NCI-H1436 treated with DMSO at 0.1 percent for 48 hours (cell line): ENCODE measurements at places on chromosomes 7 and 10.

GRCh38 chr10:89302625-89303024 lies 779 bp downstream of the IFIT2 start:
- no peak for DNase-seq

- no peak for DNase-seq
Measured at GRCh38 chr7:108253275-108254044, 123.3 kb upstream of the LAMB4 start.

- DNase-seq: no peak
Measured at GRCh38 chr10:80288849-80289248, 609 bp downstream of the MAT1A start.

DNA sequence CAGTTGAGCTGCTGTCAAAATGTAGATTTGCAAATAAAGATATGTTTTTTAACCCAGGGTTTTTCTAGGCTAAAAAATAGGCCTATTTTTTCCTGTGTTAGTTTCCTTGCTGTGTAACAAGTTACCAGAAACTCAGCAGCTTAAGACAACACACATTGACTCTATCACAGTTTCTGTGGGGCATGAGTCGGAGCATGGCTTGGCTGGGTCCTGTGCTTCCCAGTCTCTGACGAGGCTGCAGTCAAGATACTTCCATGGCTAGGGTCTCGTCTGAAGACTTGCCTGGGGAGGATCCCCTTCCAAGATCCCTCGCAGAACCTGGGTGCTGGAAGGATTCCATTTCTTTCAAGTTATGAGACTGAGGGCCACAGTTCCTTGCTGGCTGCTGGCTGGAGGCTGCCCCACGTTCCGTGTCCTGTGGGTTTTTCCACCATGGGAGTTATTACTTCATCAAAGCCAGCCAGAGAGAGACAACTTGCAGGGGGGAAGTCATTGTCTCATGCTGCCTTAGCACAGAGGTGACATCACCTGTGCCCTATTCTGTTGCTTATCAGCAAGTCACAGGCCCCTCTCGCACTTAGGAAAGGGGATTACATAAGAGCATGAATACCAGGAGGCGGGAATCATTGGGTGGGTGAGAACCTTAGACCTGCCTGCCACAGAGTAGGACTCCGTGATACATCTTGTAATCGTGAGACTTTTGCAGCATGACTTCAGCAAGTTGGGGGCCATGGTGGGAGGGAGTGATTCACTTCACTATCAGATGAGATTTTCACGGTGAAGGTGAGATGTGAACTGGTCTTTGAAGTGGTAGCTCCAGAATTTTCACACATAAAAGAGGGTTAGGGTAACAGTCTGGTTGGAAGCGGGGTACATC lies 77.9 kb downstream of the CCNY start:
- DNase-seq: no peak

- DNase-seq: no peak
Measured at GRCh38 chr7:123051916-123052315, 56.4 kb upstream of the TAS2R16 start.

DNA sequence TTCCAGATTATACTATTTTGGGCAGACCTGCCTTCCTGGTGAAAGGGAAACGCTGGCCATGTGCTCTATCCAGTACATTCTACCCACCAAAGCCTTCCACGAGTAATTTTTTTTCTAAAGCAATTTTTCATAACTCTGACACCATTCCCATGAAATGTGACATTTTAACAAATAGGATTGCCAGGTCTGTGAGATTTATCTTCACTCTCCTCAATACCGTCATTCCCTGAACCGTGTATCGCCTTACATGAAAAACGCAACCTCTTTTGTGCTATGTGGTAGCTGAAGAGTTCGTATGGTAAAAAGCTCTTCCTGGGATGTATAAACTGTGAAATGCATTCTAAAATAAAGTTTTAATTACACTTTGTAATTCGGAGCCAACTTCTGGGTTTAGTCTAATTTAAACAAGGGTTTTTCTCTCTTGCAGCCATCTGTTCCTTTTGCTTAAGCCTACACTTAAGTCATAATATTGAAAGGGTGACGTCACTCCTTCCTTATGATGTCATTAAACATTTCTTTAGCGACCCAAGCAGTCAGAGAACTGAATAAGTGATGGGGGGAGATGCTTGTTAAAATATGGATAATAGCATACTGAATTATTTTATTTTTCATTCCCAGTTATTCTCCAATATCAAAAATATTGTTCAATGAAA lies 27.7 kb downstream of the C1QL3 start:
- DNase-seq: no peak

DNA sequence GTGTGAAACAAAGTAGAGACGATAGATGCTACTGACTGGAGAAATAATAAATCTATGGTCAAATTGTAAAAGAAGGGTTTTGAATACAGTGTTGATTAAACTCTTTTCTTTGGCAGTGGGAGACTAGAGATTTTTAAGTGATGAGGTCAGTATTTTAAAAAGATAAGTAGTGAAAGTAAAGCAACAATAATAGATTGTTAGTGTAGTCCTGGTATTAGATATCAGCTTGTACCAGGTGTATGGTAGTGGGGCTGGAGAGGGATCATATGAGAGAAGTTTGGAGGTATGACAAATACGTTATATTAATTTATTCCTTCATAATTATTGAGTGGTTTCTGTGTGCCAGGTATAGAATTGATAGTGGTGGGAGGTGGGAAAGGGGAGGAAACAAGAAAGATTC lies 25.2 kb downstream of the PHTF2 start:
- DNase-seq: no peak

DNA sequence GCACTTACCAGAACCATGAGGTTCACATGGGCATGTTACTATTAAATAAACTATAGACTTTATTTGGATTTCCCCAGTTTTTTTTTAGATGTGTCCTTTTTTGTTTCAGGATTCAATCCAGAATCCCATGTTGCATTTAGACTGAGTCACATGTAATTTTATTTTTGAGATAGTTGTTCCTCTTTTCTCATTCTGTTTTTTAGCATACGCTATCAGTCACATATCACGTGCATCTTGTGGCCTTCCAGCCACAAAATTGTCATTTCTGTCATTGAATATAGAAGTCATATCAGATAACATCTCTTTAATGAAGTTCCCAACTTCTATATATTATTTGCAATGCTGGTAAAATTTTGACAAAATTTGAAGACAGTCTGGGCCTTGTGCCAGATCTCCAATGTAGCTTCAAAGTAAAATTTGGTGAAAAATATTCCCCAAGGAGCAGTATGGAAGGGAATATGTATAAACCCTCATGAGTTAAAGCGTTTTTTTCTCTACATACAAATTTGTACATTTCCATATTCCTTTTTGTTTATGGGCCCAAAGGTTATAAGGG lies 132.3 kb upstream of the MKI67 start:
- no peak for DNase-seq

GRCh38 chr10:93139059-93139655 lies 65.5 kb downstream of the CYP26A1 start:
- DNase-seq: no peak

- no peak for DNase-seq
Measured at GRCh38 chr7:44320141-44320540, 5.3 kb downstream of the CAMK2B start.

DNA sequence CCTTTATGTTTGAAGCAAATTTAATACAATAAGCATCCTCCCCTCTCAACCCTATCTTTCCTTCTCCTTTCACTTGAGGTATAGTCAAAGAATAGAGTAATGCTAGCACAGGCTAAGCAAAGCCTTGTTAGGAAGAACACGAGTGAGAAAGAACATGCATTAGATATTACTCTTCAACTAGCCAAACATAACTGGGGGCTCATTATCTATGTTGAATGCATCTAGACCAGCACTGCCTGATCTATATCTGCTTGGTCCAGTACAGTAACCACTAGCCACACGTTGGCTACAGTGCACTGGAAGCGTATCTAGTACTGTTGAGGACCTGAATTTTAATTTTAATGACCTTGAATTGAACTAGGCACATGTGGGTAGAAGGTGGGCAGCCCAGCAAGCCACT lies 21.0 kb downstream of the SFMBT2 start:
- no peak for DNase-seq

- DNase-seq: no peak
Measured at GRCh38 chr10:91316486-91316885, 93.7 kb upstream of the HECTD2 start.

- no peak for DNase-seq
Measured at GRCh38 chr7:121140790-121141189, 152.3 kb downstream of the CPED1 start.

- DNase-seq: no peak
Measured at GRCh38 chr10:88082806-88083596, 219.6 kb downstream of the PTEN start.

DNA sequence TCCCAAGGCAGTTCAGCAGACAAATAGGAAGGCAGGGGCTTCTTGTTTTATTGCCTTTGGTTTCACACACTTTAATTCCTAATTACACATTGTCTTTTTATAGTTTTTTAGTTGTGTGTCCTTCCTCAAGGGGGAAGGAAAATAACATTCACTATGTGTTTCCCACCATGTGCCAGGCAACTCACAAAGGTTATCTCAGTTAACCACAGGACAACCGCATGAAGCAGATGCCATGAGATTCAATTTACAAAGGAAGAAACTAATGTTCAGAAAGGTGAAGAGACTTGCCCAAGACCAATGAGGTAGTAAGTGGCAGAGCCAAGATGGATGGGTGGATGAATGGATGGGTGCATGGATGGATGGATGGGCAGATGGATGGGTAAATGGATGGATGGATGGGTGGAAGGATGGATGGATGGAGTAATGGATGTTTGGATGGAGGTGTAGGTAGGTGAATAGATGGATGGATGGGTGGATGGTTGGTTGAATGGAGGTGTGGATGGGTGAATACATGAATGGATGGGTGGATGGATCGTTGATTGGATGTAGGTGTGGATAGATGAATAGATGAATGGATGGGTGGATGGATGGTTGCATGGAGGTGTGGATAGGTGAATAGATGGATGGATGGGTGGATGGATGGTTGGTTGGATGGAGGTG lies 77.9 kb downstream of the ARHGAP22 start:
- no peak for DNase-seq

DNA sequence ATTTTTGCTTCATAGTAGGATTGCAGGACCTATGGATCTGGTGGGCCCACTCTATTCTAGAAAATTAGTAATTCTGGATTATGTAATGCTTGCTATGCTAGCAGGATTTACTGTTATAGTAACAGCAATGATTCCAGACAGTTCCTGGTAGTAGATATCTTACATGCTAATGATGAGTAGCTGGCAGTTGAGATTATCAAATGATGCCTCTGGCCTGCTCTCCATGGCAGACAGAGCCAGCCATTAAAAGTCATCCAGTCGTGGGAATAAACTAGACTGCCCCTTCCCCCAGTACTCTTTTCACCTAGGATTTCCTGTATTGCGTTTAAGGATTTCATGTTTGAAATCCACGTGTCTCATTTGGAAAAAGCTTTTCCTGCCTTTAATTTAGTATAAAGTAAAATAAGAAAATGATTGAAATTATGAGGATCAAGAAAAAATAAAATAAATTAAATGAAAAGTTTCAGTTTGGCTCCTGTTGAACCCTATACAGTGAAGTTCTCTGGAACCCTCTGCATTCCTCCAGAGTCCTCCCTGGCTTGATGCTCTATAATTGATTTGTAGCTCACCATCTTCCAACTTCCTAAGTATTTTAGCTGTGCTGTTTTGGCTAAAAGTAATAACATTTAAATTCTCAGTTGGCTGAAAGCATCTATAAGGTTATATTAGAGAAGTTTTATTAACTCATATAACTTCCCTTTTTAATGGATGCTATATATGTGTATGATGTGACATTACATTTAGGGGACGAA lies 14.6 kb downstream of the UMAD1 start:
- no peak for DNase-seq

GRCh38 chr7:29639886-29640595 lies 76.4 kb downstream of the PRR15 start:
- no peak for DNase-seq

GRCh38 chr10:21272643-21273399 lies 252.7 kb downstream of the SKIDA1 start:
- no peak for DNase-seq

DNA sequence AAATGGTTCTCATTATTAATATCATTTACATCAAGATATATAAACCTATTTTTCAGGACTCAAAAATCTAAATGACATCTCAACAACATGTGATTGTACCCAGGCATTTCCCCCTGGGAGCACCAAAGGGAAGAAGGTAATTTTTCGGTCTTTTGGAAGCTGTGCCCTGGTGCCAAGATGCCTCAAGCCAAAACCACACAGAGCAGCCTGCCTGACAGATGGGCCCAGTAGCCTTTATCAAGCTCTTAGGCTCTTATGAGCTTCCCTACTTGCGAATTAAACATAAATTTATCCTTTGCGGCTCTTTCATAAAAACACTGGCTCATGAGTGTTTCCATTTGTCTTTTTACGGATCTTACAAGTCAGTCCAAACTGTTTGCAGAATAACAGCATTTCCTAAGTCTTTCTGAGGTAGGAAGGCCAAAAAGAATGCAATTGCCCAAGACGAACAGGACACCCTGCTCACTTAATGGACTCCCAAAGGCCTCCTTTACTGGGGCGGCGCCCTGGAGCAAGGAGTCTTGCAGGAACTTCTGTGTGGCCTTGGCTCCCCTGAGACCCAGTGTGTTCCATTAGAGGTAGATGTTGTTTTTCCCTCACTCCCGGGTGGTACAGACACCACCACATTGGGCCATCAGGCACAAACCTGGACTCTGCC lies 4.1 kb upstream of the RASSF4 start:
- DNase-seq: no peak

- DNase-seq: no peak
Measured at GRCh38 chr10:125738206-125738605, 18.7 kb downstream of the EDRF1 start.

DNA sequence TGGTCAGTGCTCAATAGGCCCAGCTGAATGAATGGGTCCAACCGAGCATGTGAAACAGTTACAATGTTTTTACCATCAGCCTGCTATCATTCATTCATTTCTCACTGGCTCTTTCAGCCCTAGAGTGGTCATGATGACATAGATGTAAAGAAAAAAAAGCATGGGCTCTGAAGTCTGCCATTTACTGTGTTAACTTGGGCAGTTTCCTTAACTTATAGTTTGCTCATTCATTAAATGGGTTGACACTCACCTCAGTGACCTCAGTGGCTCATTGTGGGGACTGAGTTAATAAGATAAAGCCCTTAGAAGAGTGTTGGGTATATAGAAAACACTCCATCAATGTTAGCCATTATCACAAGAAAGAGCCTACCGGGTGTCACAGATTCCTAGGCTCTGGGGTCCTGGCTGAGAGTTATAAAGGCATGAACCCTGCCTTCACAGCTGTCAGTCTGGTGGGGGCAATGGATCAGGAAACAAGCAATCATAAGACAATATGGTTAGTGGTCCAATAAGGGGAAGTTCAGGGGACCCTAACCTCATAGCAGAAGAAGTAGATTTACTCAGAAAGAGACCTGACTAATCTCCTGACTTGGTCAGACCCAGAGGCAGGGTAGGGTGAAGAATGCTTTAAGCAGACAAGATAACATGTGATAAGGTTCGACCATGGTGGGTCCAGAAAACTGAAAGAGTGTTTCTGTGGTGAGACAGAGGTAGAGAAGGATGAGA lies 29.7 kb upstream of the GPAM start:
- no peak for DNase-seq

DNA sequence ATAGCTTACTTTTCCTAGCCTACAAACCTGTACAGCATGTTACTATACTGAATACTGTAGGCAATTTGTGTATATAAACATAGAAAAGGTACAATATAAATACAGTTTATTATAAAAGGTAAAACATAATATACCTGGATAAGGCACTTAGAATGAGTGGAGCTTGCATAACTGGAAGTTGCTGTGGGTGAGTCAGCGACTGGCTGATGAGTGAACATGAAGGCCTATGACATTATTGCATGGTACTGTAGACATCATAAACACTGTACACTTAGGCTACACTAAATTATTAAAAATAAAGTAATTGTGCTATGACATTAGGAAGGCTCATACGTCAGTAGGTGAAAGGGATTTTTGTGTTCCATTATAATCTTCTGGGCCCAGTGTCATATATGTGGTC lies 228.8 kb downstream of the HDAC9 start:
- no peak for DNase-seq
